ENCODE measurements at places on chromosomes 12 and 14.

DNA sequence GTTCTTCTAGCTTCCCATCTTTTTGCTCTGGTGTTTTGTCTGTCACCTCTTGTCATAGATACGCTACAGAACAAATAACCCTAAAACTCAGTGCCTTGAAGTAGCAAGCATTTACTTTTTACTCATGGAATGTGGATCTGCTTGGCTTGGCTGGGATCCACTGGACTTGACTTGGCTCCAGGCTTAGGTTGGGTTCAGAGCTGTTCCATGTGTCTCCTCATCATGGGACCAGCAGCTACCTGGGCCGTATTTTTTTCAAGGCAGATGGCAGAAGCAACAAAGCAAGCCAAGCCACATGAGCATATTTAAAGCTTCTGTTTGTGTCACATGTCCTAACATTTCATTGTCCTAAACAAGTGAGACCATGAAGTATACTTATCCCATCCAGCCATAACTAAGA is 48.7 kb upstream of the ATF1 start:
- no peak for DNase-seq

GRCh38 chr14:105632010-105632409 is 105.6 kb downstream of the TMEM121 start:
- no peak for DNase-seq

DNA sequence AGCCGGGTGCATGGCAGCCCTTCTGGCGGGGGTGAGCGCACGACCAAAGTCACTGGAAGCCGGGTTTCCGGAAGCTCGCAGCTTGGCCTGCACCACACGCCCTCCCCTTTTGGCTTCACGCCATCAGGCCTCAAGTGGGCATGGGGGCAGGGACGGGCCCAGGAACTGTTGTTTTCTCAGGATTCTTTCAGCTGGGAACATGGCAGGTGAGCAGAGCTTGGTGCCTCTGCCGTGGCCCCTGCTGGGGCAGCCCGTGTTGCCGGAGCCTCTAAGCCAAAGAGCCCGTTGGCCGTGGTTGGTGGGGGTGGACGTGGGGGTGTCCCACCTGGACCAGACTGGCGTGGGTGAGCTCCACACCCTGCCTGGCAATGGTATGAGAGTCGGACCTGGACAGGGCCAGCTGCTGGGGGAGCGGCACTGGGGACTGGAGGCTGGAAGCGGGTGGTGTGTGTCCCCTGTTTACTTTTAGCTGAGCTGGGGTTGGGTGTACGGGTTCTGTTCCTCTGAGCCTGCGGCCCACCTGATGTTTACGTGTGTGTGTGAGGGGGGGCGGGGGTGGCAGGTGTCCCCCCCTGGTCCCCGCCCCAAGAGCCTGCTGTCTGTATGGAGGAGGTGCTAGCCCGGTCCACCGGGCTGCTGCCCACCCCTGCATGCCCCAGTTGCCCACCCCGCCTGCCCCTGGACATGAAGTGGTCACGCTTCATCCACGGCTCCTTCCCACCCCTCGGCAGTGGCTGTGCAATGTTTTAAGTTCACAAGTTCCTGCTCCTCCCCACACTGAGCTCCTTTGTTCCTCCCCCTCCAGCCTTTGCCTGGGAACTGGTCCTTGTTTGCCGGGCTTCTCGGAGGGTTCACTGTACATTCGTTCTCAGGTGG is 28.7 kb upstream of the PLD4 start:
- peak; percentile 63 for DNase-seq

DNA sequence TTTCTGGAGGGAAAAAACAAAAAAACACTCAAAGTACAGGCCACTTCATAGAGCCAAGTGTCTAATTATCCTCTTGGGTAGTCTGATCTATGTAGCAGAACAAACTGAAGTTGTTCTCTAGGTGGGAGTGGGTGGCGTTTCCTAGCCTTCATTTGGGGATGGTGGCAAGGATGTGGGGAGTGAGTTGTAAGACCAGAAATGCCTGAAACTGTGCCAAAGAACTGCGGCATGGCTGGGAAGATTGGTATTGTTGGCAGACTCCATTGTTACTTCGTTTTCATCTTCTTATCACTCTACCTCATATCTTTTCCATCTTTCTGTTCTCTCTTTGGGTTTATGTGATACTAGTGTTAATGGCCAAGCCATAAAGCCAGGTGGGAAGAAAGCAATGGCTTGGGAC is 177.3 kb upstream of the DDHD1 start:
- no peak for DNase-seq

DNA sequence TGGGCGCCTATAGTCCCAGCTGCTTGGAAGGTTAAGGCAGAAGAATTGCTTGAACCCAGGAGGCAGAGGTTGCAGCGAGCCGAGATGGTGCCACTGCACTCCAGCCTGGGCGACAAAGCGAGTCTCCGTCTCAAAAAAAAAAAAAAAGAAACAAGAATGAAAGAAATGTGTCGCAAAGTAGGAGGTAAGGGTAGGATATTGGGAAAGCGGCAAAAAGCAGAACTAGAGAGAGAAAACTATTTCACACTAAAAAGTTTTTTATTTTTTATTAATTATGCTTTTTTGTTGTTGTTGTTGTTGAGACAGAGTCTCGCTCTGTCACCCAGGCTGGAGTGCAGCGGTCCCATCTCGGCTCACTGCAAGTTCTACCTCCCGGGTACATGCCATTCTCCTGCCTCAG is 17.7 kb downstream of the SBNO1 start:
- DNase-seq = no peak

DNA sequence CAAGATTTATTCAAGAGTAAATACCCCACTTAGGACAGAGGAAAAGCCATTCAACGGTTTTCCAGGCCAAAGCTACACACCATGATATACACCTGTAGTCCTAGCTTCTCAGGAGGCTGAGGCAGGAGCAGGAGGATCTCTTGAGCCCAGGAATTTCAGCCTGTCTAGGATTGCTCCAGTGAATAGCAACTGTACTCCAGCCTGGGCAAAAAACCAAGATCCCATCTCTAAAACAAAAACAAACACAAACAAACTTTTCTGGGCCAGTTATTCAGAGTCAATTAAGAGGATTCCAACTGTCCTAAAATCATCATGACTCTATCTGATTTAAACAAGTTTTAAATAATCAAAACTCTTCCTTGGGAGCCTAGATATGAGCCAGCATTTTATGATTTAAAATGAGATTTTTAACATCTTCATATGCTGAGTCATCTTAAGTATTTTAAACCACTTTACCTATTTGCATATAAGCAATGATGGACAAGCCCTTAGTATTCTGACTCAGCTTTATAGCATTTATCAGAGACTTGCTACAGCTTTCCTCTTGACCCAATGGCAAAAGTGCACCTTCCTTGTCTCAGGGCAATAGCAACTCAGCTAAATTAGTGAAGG is 77.1 kb downstream of the KCNMB4 start:
- no peak for DNase-seq

DNA sequence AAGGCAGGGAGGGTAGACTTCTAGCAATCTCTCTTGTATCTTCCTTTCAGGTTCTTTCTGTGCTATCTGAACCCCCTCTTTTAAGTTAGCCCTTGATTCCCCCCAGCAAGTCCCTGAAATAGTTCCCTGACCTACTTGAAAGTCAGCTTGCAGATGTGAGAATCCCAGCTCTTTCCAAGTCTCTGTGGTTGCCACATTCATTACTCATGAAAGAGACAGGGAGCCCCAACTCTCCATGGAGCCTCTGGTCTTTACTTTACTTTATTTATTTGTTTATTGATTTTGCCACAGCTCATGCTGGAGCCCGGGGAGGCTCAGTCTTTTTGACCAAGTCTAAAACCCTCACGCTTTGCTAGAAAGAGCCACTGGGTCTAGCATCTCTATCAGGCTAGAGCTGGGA is 193.6 kb upstream of the FAR2 start:
- DNase-seq = no peak

GRCh38 chr12:108969622-108970021 is 51.2 kb downstream of the SVOP start:
- DNase-seq = no peak

DNA sequence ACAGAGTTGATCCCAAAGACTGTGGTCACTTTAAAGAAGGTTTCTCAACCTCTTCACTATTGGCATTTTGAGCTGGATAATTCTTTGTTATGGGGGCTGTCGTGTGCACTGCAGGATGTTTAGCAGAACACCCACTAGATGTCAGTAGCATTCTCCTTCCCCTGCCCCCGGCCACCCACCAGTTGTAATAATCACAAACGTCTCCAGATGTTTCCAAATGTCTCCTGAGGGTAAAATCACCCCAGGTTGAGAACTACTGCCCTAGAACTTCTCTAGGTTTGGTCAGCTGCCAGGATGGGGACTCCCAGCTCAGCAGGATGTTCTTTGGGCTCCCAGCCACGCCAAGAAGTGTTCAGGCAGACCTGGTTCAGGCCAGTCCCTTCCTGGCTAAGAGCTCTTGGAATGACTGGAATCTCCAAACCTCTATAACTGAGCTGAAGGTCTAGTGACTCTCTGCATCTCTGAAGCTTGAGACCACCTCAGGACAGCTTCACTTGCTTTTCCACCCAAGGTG is 12.5 kb upstream of the AJUBA start:
- peak; percentile 86 for DNase-seq

- peak; percentile 82 for DNase-seq
Observed at GRCh38 chr14:76917158-76917596, 91.0 kb downstream of the LRRC74A start.

GRCh38 chr12:68798882-68799234 is 9.1 kb upstream of the MDM2 start:
- no peak for DNase-seq

- peak; percentile 30 for DNase-seq
Observed at GRCh38 chr14:69260190-69260860, 367 bp downstream of the GALNT16 start.

DNA sequence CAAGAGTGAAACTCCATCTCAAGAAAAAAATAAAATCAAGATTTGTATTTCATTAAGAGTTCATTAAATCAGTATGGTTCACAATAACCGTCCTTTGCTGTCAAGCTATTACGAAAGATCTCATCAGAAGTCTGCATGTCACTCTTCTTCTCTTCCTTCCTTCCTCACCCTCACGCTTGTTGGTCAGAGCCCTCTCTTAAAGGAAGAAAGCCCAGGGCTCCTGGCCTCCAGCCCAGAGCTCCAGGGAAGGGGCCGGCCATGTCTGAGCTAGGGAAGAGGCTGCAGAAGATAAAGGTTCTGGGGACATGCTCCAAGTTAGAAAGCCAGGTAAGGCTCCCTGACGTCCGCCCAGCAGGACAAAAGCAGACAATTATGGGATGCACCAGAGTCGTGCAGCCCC is 43.1 kb upstream of the DLK1 start:
- DNase-seq = no peak

DNA sequence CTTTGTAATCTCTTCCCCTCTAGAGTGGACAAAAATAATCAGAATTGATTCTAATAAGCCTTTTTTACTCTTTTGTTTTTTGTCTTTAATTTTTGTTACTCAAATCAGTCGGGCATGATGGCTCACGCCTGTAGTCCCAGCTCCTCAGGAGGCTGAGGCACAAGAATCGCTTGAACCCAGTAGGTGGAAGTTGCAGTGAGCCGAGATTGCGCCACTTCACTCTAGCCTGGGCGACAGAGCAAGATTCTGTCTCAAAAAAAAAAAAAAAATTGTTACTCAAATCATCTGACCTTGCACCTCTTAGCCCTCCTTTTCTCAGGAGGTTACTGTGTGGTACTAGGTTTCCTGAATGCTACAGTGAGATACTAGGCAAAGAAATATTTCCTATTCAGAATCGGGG is 280.6 kb downstream of the PDZRN4 start:
- DNase-seq = no peak

Data from A673 (cell line).